Adrenal gland (tissue), 19 donors: ENCODE measurements at places on chromosomes 7 and 10. TPM values are rescaled to one million over a fixed set of nuclear protein-coding genes. Genes with fewer than 3 reads are reported as not detected.

The GNGT1 gene
- not detected for polyA plus RNA-seq

The RAMP3 gene
- polyA plus RNA-seq, result 13.1 TPM

The ATG9B gene
- polyA plus RNA-seq, result 0.53 TPM

The PHKG1 gene
- 9.3 TPM for polyA plus RNA-seq

The SLC25A28 gene
- polyA plus RNA-seq, result 131 TPM

The CRYGN gene
- polyA plus RNA-seq, result not detected

The CYP3A4 gene
- polyA plus RNA-seq, result 1.8 TPM

The SPDYE11 gene
- not detected for polyA plus RNA-seq

The EPHA1 gene
- polyA plus RNA-seq, result 1.2 TPM

The DYNC1I1 gene
- 2.5 TPM for polyA plus RNA-seq

The CHAT gene
- polyA plus RNA-seq, result not detected

The CPED1 gene
- 13.9 TPM for polyA plus RNA-seq

The MRLN gene
- polyA plus RNA-seq, result not detected

The KDM7A gene
- 1.4 TPM for polyA plus RNA-seq

The MYOF gene
- polyA plus RNA-seq, result 9.0 TPM

The GRM8 gene
- polyA plus RNA-seq, result 0.10 TPM

The SPACDR gene
- polyA plus RNA-seq, result not detected

The KIAA1549 gene
- 4.0 TPM for polyA plus RNA-seq

The DRGX gene
- polyA plus RNA-seq, result 4.8 TPM

The GIMAP5 gene
- 29.7 TPM for polyA plus RNA-seq

The GARIN1A gene
- polyA plus RNA-seq, result 6.4 TPM

The NPSR1 gene
- polyA plus RNA-seq, result not detected

The PSTK gene
- 7.1 TPM for polyA plus RNA-seq

The TEX36 gene
- polyA plus RNA-seq, result not detected

The C10orf67 gene
- polyA plus RNA-seq, result 0.03 TPM

The TRIM74 gene
- polyA plus RNA-seq, result 3.3 TPM

The ATRNL1 gene
- 8.4 TPM for polyA plus RNA-seq
